ENCODE measurements at places on chromosomes 5 and 9. TPM values are rescaled to one million over a fixed set of nuclear protein-coding genes. Genes with fewer than 3 reads are reported as not detected.

Gene SLC45A2
- 0.93 TPM for total RNA-seq

DNA sequence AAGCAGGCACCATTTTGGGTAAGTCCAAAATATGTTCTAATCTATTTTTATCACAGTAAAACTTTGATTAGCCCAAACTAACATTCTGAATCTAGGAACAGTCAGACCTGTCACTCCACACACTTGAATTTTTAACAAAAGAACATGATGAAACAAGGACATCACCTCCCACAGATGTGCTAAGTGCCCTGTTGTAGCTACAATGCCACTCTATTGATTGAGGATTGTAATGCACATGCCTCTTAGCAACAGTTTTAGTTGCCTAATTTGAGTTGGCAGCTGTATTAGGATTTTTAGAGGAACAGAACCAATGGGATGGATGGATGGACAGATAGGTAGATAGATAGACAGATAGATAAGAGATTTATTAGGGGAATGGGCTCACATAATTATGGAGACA lies 20.3 kb upstream of the RNF20 start:
- peaks cover 2% of the 10 kb centered on the region for H3K27me3 ChIP-seq
- H3K4me1 ChIP-seq, result peaks cover 1% of the 10 kb centered on the region

DNA sequence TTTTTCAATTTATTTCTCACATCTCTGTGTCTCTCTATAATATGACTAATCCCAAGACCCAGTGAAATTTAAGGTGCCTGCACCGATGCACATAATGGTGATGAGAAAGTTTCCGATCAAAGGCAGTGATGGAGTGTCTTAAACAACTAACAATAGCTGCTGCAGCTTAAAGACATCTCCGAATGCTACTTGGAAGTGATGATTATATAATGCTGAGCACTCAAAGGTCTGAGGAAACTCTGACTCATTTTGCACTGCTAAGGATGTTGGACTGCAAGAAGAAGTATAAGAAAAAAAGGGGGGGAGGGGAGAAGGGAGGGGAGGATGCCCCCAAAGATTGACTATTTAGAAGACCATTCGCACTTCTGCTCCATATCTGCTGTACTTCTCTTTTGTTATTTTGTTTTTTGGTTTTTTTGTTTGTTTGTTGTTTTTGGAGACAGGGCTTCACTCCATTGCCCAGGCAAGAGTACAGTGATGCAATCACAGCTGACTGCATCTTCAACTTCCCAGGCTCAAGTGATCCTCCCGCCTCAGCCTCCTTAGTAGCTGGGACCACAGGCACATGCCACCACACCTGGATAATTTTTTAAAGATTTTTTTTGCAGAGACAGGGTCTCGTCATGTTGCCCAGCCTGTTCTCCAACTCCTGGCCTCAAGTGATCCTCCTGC lies 192.2 kb downstream of the HSD17B3 start:
- no peak overlapping the region for H3K4me3 ChIP-seq
- no peaks in the 10 kb centered on the region for H3K36me3 ChIP-seq
- no peak for DNase-seq
- no peaks in the 10 kb centered on the region for H3K4me1 ChIP-seq
- peaks cover 10% of the 10 kb centered on the region for H3K27me3 ChIP-seq
- H3K27ac ChIP-seq, result no peak overlapping the region

DNA sequence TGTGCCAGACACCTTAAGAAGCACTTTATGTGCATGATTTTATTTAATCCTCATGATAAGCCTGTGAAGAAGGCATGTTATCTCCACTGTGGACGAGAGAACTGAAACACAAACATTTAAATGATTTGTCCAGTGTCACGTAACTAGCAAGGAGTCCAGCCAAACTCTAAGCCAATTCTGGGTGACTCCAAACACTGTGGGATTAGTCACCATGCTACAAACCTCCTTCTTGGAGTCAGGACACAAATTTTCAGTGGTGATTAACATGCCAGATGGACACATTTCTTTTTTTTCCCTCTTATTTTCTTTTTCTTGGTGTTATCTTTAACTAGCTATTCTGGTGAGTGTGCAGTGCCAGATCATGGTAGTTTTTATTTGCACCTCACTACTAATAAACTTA lies 316.8 kb downstream of the NDUFS4 start:
- H3K36me3 ChIP-seq, result no peaks in the 10 kb centered on the region
- H3K27ac ChIP-seq, result no peak overlapping the region
- no peaks in the 10 kb centered on the region for H3K27me3 ChIP-seq
- no peak overlapping the region for H3K4me3 ChIP-seq

DNA sequence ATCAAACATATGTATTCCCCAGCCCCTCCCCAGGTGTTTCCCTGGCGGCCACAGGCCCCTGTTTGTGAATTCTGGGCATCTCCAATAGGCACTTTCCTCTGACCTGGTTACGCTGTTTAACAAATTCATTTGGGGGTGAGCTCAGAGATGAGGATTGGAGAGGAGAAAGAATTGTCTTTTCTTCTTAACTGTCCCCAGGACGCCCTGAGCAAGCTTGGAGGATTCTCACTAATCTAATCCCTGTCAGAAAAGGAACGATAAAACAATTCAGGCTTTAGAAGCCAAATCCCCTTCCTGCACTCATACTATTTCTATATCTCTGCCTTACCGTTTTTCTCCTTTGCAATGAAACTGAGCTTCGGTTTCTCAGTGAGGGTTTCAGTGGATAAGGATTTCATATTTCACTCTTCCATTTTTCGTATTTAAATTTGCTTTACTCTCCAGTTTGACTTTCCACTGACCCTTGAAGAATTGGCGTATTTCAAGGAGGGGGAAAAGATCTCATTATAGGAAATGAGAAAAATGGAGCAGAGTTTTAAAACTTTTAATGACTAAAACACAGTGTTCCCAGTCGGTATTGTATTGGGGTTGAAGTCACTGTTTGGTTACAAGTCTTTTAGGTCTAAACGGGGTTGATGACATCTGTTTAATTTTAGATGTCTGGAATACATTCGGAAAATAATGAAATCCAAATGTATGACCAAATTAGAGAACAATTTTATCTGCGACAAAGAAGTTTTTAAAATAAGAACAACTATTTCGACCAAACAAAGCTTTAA lies 180.1 kb downstream of the MACROH2A1 start:
- peaks cover 1% of the 10 kb centered on the region for H3K4me1 ChIP-seq
- DNase-seq, result no peak
- H3K27ac ChIP-seq, result no peak overlapping the region
- no peaks in the 10 kb centered on the region for H3K36me3 ChIP-seq
- H3K27me3 ChIP-seq, result no peaks in the 10 kb centered on the region

DNA sequence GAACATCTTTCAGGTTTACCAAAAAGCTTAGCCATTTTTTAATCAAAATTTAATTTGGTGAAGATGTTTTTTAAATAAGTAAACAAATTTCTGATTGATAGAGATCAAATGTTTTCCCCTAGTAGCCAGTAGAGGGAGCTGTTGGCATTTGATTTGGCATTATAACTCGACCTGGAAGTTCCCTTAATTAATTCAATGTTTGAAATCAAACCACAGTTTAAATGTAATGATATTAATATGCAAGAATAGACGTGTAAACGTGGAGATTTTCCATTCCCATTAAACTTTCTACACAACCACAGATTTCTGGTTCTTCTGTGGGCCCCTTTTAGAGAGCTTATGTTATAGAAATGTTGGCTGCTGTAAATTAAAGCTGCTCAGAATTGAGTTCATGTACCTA lies 148.1 kb upstream of the MPDZ start:
- H3K27ac ChIP-seq, result no peak overlapping the region
- no peaks in the 10 kb centered on the region for H3K4me1 ChIP-seq

Gene TRPM6
- not detected for total RNA-seq

GRCh38 chr9:27482709-27483108 lies 41.4 kb upstream of the IFNK start:
- H3K4me3 ChIP-seq, result no peak overlapping the region
- no peak for DNase-seq
- no peaks in the 10 kb centered on the region for H3K36me3 ChIP-seq
- H3K4me1 ChIP-seq, result peaks cover 17% of the 10 kb centered on the region
- no peak overlapping the region for H3K27ac ChIP-seq

- H3K4me3 ChIP-seq, result no peak overlapping the region
- DNase-seq, result no peak
- no peaks in the 10 kb centered on the region for H3K4me1 ChIP-seq
- H3K36me3 ChIP-seq, result no peaks in the 10 kb centered on the region
- no peak overlapping the region for H3K27ac ChIP-seq
These were observed 239.9 kb upstream of the TNC start for GRCh38 chr9:115357821-115358220.

GRCh38 chr5:76527685-76528161 lies 95.5 kb downstream of the F2RL2 start:
- H3K36me3 ChIP-seq, result no peaks in the 10 kb centered on the region
- H3K4me3 ChIP-seq, result no peak overlapping the region

Gene MSX2
- not detected for total RNA-seq

DNA sequence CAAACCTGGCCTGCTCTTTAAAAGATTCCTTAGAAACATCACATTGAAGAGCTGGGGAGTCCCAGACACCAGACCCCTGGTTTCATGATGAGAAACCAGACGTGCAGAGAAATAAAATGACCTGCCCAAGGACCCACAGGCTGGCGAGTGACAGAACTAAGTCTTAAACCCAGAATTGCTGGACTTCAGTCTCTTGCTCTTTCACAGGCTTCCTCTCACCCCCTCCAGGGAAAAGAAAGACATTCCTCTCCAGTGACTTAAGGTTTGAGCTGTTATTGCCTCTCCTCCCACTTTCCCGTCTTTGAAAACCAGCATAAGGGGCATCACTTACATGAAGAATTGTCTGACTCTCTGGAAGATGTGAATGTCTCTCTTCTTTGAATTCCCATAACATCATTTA lies 535.2 kb downstream of the IRX1 start:
- no peaks in the 10 kb centered on the region for H3K36me3 ChIP-seq
- no peaks in the 10 kb centered on the region for H3K4me1 ChIP-seq
- no peak overlapping the region for H3K4me3 ChIP-seq
- no peak for DNase-seq
- no peaks in the 10 kb centered on the region for H3K27me3 ChIP-seq

- H3K27me3 ChIP-seq, result peaks cover 4% of the 10 kb centered on the region
- peaks cover 31% of the 10 kb centered on the region for H3K36me3 ChIP-seq
- no peak overlapping the region for H3K27ac ChIP-seq
- no peak for DNase-seq
These were observed 23.9 kb downstream of the GTF3C4 start for GRCh38 chr9:132694144-132694543.

GRCh38 chr9:120652934-120653333 lies 61.3 kb downstream of the MEGF9 start:
- no peaks in the 10 kb centered on the region for H3K27me3 ChIP-seq
- H3K4me1 ChIP-seq, result no peaks in the 10 kb centered on the region
- H3K4me3 ChIP-seq, result no peak overlapping the region
- H3K36me3 ChIP-seq, result no peaks in the 10 kb centered on the region

GRCh38 chr5:177507596-177508220 lies 1.9 kb downstream of the DOK3 start:
- H3K27ac ChIP-seq, result peak overlapping the region; percentile 53
- H3K36me3 ChIP-seq, result peaks cover 11% of the 10 kb centered on the region
- peaks cover 14% of the 10 kb centered on the region for H3K4me1 ChIP-seq
- H3K4me3 ChIP-seq, result no peak overlapping the region

DNA sequence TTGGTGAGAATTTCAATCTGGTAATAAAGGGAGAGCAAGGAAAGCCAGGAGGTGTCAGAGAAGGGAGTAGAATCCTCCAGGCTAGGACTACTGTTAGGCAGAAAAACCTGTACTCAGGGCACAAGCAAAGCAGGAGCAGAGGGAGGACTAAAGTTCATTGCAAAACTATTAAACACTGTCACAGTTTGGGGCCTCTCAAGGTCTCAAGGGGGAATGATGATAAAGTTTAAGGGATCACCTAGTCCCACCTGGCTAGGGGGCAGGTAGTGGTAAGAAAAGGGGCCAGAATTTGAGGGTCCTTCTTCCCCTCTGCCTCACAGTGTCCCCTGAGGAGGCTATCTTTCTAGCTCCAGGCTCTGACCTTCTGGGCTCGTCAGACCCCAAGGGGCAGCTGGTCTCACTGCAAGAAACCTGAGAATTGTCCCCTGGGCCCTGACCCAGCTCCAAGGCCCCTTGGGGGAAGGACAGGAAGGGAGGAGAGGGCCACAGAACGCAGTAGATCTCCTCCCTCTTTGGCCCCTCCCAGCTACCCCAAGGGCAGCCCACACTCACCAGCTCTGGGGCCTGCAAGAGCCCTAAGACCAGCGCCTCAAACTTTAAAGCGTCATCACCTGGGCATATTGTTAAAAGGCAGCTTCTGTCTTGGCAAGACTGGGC lies 974 bp downstream of the CCDC69 start:
- H3K27me3 ChIP-seq, result no peaks in the 10 kb centered on the region
- peak overlapping the region; percentile 96 for H3K4me3 ChIP-seq
- DNase-seq, result peak; percentile 35

Gene PLAC8L1
- 1.8 TPM for total RNA-seq

GRCh38 chr5:120749737-120750136 lies 285.6 kb downstream of the PRR16 start:
- no peaks in the 10 kb centered on the region for H3K4me1 ChIP-seq
- H3K36me3 ChIP-seq, result no peaks in the 10 kb centered on the region
- no peak overlapping the region for H3K27ac ChIP-seq
- H3K4me3 ChIP-seq, result no peak overlapping the region

Gene PCDHGB7
- 0.16 TPM for total RNA-seq

DNA sequence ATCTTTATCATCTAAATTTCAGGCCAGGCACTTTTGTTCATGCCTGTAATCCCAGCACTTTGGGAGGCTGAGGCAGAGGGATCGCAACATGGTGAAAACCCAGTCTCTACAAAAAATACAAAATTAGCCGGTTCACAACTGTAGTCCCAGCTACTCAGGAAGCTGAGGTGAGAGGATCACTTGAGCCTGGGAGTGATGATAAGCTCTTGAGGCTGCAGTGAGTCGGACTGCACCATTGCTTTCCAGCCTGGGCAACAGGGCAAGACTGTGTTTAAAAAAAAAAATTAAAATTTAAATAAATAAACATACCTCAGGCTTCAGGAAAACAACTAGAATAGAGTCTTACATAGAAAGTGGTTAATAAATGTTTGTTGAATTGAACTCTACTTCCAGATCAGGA lies 147.4 kb downstream of the AGTPBP1 start:
- H3K27ac ChIP-seq, result no peak overlapping the region
- H3K4me1 ChIP-seq, result no peaks in the 10 kb centered on the region
- no peak for DNase-seq
- H3K4me3 ChIP-seq, result no peak overlapping the region
- no peaks in the 10 kb centered on the region for H3K27me3 ChIP-seq

Gene FOXE1
- not detected for total RNA-seq

GRCh38 chr9:128191406-128192046 lies at the start of gene CIZ1:
Gene CIZ1, minus strand, starts transcription at chr9:128191572. Its CDS starts 715 bp downstream, at chr9:128190857.
- peak within 1 kb of the TSS; percentile 98 for H3K27ac ChIP-seq
- H3K36me3 ChIP-seq, result no peaks in the 10 kb centered on the region
- no peaks in the 10 kb centered on the region for H3K27me3 ChIP-seq
- peak; percentile 44 for DNase-seq

Gene NNT
- 63.4 TPM for total RNA-seq

GRCh38 chr9:99752417-99753109 lies 69.1 kb upstream of the NR4A3 start:
- H3K27ac ChIP-seq, result no peak overlapping the region
- H3K4me3 ChIP-seq, result no peak overlapping the region
- no peak for DNase-seq
- no peaks in the 10 kb centered on the region for H3K4me1 ChIP-seq

Gene ARSI
- not detected for total RNA-seq

- H3K36me3 ChIP-seq, result no peaks in the 10 kb centered on the region
- no peak overlapping the region for H3K27ac ChIP-seq
- H3K4me1 ChIP-seq, result peaks cover 7% of the 10 kb centered on the region
- DNase-seq, result no peak
These were observed 958 bp downstream of the MYOZ3 start for GRCh38 chr5:150661821-150662596.

Measured in naive thymus-derived CD8-positive, alpha-beta T cell (primary cell).